Dorsolateral prefrontal cortex (tissue), 122 donors: ENCODE measurements at places on chromosomes 7 and 10. TPM values are rescaled to one million over a fixed set of nuclear protein-coding genes. Genes with fewer than 3 reads are reported as not detected.

The WDFY4 gene
- total RNA-seq: 10.2 TPM

The ABCB4 gene
- not detected for total RNA-seq

The ARID5B gene
- total RNA-seq: 43.2 TPM

The ATE1 gene
- 70.9 TPM for total RNA-seq

The ANKRD2 gene
- total RNA-seq: 1.7 TPM

The IKZF1 gene
- total RNA-seq: 2.8 TPM

The WDR11 gene
- total RNA-seq: 58.1 TPM

The PPP1R3C gene
- 65.6 TPM for total RNA-seq

The SLC25A28 gene
- total RNA-seq: 63.4 TPM

- no peak for DNase-seq
These were observed 116.1 kb downstream of the PARD3 start for GRCh38 chr10:34698979-34699378.

- peak; percentile 71 for DNase-seq
These were observed 22.8 kb upstream of the ANKRD2 start for GRCh38 chr10:97549587-97550322.

GRCh38 chr10:5274795-5275194 is 78.2 kb downstream of the AKR1C4 start:
- DNase-seq: no peak

GRCh38 chr7:78220754-78221153 is 422.2 kb downstream of the PHTF2 start:
- no peak for DNase-seq

DNA sequence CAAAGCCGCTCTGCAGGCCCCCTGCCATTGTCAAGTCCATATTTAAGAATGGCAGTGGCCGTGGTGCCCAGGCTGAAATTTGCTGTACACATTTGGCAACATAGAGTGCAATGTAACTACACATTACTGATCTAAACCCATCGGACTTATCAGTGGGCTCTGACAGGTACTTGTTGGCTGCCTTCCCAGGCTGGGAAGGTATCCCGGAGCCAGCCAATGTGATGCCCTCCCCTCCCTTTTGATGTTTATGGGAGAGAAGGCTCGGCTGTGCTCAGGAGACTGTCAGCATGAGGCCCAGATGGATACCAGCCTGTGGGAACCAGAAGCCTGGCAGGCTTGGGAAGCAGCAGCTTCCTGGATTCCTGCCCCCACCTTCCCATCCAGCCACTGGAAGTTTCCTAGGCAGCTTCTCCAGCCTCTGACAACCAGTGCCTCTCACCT is 146.1 kb upstream of the TCF7L2 start:
- peak; percentile 76 for DNase-seq

DNA sequence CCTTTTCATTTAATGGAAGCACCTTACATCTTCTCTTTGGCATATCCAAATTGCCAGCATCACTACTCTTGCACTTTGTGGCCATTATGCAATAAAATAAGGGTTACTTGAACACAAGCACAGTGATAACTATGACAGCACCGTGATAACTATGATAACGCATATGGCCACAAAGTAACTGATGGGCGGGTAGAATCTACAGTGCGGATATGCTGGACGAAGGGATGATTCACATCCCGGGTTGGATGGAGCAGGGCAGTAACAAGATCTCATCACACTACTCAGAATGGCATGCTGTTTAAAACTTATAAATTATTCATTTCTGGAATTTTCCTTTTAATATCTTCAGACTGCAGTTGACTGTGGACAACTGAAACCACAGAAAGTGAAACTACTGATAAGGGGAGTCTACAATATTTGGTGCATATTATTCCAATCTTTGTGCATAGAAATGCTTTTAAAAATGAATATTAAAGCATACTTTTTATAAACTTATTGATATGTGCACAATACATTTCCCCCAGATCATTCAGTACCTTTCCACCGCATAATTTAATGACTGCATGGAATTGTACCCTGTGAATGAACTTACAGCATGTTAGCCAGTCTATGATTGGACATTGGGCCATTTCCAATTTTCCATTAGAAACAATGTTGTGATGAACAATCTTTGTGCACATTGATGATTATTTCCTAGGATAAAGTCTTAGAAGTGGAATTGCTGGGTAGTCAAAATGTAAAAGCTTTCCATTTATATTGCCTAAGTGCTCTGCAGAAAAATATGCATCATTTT is 136.4 kb downstream of the WNT2 start:
- DNase-seq: no peak

DNA sequence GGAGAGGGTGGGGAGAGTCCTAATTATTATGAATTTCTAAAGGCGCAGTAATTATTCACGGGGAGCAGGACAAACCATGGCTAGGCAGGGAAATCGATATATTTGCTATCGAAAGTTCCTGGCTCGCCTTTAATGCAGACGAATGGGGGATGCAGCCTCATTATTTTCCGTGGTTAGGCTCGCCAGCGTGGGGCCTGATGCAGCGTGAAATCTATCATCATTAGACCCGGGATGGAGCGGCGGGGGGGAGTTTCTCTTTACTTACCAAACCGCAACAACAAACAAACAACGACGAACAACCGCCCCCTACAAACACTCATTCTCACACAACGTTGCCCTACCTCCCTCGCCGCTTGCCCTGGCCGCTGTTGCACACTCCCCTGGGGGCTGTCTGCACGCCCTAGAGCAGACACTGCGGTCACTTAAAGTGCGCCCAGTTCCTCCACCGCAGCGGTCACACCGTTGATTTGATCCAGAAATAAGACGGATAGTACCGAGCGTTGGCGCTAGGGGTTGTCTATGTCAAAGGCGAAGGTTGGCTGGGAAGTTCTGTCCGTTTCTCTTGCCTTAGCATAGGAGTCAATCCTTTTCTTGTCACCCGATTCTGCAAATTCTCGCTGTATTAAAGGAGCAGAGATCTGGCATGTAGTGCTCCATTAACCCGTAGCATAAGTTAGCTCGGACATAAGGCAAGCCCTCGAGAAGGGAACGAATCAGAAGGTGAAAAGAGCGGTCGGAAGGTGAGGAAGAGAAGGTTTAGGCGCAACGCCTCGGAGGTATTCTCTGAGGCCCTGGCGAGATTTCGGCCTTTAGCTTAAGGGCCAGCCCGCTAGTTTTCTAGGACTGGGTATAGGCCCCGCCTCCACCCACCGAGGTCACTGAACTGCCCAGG is 10.4 kb downstream of the NXPH1 start:
- no peak for DNase-seq

- no peak for DNase-seq
These were observed 115.1 kb downstream of the RNF216 start for GRCh38 chr7:5666361-5666760.

GRCh38 chr10:123746942-123747341 is 80.8 kb downstream of the GPR26 start:
- DNase-seq: no peak

DNA sequence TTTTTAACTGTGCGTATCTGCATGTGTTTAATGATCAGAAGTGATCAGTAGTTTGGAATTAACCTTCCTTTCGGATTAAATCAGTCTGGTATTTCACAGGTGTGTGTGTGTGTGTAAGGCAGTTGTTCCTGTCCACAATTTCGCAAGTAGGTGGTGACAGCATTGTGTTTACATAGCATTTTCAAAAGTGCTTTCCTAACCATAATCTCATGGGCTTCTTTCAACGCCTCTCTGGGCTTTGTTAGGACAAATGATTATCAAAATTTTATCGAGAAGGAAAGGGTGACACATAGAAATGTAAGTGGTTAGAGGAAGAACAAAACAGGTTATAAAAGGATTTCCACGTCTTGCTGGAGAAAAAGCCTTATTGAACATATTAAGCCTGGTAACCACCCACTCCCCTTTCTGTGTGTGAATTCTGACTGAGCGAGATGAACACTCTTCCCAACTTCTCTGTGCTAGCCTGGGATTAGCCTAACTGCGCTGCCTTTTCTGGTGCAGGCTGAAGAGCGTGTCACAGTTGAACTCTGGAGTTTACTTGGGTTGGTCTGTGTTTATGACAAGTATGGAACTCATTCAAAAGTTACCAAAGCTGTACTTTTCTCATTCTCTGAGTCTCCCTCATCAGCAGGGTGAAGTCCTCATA is 292.3 kb upstream of the PITRM1 start:
- no peak for DNase-seq

DNA sequence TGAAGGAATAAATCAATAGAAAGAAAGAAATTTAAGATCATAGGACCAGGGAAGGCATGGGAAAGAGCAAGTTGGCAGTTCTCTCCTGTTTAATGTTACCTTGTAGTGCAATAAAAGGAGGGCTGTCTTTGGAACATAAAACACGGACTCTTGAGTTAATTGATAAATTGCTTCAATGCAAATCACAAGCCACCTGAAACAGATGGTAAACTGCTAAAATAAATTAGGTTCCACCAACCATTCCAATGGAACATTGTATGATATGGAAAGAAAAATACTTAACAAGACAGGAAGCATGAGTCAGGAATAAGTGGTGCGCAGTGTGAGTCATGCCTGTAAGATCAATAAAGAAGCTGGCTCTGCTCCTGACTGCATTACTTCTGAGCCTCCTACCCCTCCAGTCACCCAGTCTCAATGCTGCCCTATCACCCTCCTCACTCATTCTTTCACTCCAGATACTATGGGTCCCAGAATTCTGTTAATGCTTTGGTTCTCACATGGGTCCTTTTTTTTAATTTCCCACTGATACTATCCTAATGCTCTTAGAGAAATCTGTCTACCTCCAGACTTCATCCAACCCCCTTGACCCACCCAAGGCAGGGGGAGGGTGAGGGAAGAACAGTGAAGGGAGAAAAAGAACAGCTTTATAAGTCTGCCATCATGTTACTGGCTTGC is 78.9 kb downstream of the LRRC17 start:
- DNase-seq: no peak

GRCh38 chr10:43116596-43116995 is 21.6 kb upstream of the CSGALNACT2 start:
- DNase-seq: no peak

GRCh38 chr7:150962553-150963399 is 15.3 kb downstream of the KCNH2 start:
- no peak for DNase-seq

DNA sequence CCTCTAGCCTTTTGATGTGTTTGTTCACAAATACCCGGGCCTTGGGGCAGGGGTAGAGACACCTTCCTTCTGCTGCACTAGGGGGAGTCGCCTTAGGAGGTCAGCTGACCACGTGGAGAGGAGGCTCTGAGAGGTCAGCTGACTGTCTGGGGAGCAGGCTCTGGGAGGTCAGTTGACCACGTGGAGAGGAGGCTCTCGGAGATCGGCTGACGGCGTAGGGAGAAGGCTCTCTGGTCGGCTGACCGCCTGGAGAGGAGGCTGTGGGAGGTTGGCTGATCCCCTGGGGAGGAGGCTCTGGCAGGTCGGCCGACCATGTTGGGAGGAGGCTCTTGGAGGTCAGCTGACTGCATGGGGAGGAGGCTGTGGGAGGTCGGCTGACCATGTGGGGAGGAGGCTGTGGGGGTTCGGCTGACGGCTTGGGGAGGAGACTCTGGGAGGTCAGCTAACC is 59.6 kb upstream of the LYZL1 start:
- no peak for DNase-seq

GRCh38 chr10:121260377-121260776 is 337.9 kb downstream of the FGFR2 start:
- DNase-seq: no peak

DNA sequence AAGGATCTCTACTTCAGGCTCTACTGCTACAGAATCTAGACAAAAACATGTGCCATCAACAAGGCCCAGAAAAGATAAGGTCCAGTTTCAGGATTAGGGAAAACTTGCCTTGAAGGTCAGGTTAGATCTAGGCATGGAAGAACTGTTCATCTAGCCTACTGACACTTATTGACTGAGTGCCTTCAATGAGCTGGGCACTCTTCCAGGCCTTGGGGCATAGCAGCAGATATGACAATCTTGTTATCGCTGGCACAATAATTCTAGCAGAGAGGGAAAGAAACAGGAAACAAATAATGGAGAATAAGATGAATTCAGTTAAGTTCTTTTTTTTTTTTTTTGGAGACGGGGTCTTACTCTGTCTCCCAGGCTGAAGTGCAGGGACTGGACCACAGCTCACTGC is 71.6 kb downstream of the ADCYAP1R1 start:
- no peak for DNase-seq

- no peak for DNase-seq
These were observed 46.9 kb downstream of the SLIT1 start for GRCh38 chr10:97138846-97139245.
